ENCODE measurements at places on chromosomes 12 and 14.

- no peak for DNase-seq
These were observed 26.6 kb downstream of the FBXO34 start for GRCh38 chr14:55297611-55298499.

GRCh38 chr14:21043387-21043973 is 1.3 kb downstream of the RNASE7 start:
- DNase-seq: no peak

- DNase-seq: no peak
These were observed 15.0 kb downstream of the COQ5 start for GRCh38 chr12:120514002-120514401.

DNA sequence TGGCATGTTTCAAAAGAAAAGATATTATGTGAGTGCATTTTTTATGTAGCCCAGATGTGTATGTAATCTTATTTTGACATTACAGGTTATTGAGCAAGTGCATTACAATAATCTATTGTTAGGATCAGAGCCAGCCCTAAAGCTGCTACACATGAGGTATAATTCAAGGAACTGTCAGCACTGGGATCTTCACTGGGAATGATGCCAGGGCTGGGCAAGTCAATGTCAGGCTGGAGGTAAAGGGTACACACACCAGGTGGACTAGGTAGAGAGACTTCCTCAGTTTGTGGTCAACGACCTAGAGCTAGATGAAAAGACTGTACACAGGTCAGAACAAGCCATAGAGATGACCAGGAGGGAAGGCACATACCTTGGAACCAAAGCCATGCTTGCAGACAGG is 15.4 kb downstream of the TRIM9 start:
- no peak for DNase-seq

DNA sequence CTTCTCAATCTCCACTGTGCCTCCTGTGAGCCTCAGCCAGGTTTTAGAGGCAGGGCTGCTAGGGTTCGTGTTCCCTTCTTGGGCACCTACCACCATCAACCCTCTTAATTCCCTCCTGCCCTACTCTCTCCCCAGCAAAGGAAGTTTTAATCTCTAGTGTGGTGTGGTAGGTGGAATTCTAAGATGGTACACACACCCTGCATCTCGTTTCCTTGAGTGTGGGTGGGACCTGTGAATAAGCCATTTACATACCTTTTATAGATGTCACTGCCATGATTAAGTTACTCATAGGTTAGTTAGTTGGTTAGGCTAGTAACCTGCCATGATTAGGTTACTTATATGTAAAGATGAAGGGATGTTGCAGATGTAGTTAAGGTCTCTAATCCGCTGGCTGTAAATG is 114.8 kb upstream of the VRK1 start:
- no peak for DNase-seq

- DNase-seq: no peak
These were observed 9.5 kb downstream of the OR10AD1 start for GRCh38 chr12:48193623-48194022.

DNA sequence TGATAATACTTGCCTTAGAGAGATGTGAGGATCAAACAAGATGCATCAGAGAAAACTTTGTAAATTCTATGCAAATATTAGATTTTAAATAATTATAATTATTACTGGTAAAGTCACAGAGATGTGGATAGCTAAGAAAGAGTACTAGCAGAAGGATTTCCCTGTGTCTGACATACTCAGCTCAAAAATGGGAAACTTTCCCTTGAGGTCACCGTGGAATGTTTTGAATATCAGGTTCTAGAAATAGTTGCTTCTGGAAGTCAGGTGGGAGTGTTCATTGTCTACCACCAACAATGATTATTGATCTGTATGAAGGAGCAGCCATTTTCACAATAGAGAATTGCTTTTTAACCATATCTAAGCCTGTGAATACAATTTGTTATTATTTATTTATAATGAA is 71.7 kb downstream of the FLRT2 start:
- no peak for DNase-seq

DNA sequence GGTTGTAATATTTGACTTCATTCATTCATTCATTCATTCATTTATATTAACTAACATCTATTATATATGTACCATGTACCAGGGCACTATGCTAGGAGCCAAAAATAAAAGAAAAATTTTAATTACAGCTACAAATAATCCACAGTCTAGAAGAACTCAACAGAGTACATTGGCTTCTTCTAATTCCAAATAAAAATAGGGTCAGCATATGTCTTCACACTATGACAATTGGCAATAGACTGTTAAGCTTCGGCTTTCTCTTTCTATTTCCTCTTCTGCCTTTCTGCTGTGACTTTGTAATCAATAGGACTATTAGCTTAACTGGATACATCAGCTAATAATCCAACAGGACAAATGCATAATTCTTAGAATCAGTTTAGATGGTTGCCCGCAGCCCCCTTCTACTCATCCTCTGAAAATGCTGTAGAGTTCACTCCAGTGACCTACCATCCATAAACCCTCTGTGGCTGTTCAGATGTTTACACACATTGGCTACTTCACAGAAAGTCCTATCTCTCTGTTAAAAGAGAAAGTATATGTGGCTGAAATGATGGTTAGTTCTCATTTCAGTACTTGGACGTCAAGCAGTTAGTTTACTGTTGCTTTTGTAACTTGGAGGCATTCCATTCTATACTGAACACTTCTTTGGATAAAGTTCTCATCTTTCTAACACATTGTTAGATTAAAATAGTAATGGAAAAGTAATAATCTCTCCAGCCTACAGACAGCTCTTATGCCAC is 445.5 kb upstream of the GARIN6 start:
- no peak for DNase-seq

DNA sequence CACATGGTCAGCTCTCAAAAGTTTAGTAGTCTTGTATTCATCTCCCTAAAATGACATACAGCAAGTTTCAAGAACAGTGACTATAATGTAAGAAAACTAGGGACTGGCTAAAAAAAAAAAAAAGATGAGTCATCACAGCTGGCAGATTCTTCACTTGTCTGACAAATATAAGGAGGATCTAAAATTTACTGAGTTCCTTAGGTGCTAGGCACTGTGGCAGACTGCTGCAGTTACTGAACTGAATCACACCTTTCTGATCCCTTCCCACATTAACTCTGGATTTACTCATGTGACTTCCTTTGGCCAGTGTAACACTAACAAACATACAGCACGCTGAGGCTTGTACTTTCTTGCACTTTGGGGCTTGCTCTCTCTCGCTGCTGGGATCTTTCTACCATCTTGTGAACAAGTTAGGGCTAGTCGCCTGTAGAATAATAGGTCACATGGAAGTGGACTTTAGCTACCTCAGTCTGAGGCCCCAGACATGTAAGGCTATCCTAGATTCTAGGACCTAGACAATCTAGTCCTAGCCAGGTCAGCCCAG is 32.1 kb downstream of the BAZ1A start:
- no peak for DNase-seq

GRCh38 chr12:119959435-119959834 is 29.6 kb upstream of the BICDL1 start:
- DNase-seq: no peak

GRCh38 chr14:101474563-101475455 is 86.5 kb upstream of the DIO3 start:
- no peak for DNase-seq

DNA sequence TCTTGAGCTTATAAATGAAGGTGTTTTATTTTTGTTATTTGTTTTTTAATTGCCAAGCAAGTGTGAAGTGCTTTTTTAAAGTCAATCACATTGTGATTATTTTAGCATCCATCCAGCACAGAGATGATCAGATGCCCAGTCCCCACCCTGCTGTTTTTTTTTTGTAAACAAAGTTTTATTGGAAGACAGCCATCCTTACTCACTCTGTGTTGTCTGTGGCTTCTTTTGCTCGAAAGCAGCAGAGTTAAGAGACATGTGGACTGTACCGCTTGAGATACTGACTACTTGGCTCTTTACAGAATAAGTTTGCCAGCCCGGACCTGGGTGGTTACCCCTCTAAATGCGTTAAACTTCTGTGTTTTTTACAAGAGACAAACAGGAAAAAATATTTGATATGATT is 30.9 kb upstream of the AMN start:
- no peak for DNase-seq

- DNase-seq: no peak
These were observed 449.9 kb downstream of the LRIG3 start for GRCh38 chr12:58470266-58471010.

- DNase-seq: no peak
These were observed 62.0 kb upstream of the LRTM2 start for GRCh38 chr12:1758376-1758775.

DNA sequence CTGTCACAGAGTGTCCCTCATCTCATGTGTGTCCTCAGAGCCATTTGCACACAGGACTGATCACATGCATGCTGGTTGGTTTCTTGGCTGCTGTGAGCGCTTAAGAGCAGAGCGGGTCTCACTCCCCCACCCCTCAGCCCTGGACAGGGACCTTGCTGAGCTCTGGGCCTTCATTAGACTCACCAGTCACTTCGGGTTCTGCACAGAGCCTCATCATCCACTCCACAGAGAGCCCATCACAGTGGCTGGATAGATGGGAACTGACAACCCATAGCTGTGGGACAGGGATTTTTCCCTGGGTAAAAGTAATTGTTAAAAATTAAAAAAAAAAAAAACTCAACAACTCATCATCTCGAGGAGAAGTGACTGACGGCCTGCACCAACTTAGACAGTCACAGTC is 8.2 kb downstream of the GLRX5 start:
- DNase-seq: no peak

GRCh38 chr12:26092346-26093105 is 32.3 kb downstream of the BHLHE41 start:
- no peak for DNase-seq

DNA sequence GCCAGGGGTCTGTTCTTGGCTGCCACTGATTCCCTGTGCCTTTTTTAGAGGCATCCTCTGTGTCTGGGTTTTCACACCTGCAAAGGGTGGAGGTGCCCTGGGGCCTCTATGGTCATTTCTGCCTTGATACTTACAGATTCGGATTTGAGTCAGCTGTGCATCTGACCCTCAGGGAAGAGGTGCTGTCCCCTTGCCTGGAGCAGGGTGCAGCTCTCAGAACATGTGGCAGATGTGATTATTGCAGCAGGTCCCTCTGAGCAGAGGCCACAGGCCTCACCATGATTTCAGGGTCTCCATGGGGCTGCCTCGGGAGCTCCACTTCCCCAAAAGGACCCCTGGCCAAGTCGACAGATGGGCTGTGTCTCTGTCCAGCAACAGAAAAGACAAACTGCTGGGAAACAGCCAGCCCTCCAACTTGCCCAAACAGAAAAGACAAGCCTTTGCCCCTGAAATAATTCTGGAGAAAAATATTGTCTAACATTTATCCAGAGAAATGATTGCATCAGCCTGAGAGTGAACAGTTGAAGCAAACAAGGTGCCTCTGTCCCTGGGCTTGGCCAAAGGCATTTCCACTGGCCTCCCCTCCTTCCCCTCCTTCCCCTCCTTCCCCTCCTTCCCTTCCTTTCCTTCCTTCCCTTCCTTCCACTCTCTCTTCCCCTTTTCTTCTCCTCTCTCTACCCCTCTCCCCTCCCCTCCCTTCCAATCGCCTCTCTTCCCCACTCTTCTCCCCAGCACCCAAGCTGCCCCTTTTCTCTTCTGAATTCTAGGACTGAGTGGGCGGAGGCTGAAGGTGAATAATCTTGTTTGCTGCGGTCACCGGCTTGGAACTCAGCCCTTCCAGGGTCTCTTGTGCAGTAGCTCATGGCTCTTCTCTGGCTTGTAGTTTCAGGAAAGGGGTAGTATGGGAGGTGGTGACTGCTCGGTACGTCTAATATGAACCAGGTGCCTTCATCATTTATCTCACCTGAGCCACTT is 676 bp downstream of the SERPINA3 start:
- DNase-seq: no peak

DNA sequence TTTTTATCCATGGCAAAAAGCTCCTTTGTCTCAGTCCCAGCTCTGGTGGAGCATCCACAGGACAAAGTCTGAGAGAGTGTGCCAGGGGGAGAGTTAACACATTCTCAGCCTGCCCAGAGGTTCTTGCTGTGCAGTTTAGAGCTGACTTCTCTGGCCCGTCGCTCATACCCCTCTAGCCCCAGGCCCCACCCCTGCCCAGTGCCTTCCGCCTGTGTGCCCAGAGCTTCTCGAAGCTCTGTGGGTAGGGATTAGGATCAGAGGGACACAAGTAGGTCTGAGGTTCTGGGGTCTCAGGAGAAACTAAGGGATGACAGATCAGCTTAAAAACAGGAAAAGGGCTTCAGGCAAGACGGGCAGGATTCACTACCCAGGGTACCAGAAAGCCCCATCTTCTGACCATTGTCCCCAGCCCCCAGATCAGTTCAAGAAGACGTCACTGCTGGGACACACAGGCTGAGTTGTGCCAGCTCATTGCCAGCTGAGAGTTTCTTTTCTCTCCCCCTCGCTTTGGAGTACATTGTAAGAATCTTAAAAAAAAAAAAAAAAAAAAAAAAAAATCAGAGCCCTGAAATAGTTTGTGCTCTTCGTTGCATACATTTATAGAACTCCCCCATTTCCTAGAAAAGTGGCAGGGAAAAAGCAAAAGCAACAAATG is 127.0 kb downstream of the GCH1 start:
- DNase-seq: no peak

DNA sequence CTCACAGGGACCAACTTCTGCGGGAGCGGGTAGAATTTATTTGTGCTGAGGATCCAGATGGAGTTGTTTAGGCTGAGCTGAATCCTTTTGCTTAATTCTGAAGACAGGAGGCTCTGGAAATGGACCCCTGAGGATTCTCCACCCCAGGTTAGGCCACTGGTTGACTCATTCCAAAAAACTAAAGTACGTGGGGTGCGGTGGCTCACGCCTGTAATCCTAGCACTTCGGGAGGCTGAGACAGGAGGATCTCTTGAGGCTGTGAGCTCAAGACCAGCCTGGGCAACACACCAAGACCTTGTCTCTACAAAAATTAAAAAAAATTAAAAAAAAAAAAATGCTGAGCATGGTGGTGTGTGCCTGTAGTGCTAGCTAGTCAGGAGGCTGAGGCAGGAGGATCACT is 76.3 kb upstream of the MAP1LC3B2 start:
- DNase-seq: no peak

DNA sequence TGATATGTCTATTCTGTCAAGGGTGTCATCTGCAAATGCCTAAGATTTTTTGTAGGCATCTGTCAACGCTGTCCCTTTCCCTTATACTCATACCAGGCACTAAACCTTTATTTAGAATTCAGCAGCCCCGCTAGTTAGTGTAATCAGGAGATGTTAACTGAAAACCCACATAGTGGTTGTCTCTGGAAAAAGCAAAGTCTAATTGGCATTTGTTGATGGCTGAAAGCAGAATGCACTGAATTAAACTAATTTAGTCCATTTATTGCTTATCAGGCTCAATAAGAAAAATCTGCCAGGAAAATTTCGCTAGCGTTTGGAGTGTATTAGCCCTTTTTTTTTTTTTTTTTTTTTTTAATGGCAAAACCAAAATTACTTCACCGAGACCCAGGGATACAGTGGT is 34.5 kb downstream of the TDP1 start:
- no peak for DNase-seq
